ENCODE measurements at places on chromosomes 4 and X.

- DNase-seq, result no peak
These were observed 109.9 kb upstream of the LIMCH1 start for GRCh38 chr4:41427931-41428600.

- DNase-seq, result peak; percentile 45
These were observed 53.6 kb upstream of the SETD7 start for GRCh38 chr4:139609647-139610046.

GRCh38 chrX:117808426-117808825 is 308.2 kb downstream of the KLHL13 start:
- DNase-seq, result no peak

- peak; percentile 42 for DNase-seq
These were observed 65.9 kb downstream of the MTHFD2L start for GRCh38 chr4:74223801-74224200.

GRCh38 chr4:155376387-155377268 is at the start of gene MAP9:
Gene MAP9, minus strand, starts transcription at chr4:155376965. Its CDS starts 1,115 bp downstream, at chr4:155375850.
- peak; percentile 98 for DNase-seq

DNA sequence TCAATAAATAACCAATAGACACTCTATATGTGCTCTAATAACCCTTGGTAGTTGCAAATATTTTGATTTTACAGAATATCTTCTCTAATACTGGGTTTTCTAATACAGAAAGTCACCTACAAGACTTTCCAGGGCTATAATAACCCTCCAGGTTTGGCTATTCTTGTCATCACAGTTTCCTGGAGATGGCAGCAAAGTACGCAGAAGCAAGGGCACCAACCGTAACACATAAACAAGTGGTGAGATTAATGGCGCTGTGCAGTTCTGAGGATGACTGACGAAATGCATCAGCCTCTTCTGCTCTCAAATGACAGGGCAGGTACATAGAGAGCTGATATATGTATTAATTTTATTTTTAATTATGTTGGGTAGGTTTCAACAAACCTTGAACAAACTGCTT is 122.4 kb downstream of the C4orf33 start:
- peak; percentile 57 for DNase-seq

DNA sequence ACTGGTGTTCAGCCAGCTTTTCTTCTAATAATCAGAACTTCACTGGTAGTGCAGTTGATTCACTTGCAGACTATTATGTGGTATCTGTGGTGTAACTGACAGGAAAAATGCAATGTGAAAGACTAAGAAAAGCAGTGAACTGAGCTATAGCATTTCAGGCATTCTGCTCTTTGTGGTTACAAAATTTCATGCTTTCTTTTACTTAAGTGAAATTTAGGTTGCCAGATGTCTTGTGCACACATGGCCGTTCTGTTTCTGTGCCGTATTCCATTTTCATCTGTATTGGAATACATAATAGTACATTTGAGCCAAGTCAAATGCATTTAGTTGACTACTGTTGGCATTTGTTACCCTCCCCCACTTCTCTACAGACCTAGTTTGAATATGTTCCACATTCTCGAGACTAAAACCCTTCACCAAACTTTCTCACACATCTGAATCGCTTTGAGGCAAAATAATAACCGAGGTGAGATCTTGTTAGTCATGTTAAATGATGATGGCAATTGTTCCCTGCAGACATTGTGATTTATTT is 8.2 kb downstream of the RTL3 start:
- peak; percentile 49 for DNase-seq

- DNase-seq, result no peak
These were observed 17.7 kb upstream of the TMEM154 start for GRCh38 chr4:152697284-152698088.

GRCh38 chrX:40127052-40127451 is 29.3 kb upstream of the BCOR start:
- no peak for DNase-seq

DNA sequence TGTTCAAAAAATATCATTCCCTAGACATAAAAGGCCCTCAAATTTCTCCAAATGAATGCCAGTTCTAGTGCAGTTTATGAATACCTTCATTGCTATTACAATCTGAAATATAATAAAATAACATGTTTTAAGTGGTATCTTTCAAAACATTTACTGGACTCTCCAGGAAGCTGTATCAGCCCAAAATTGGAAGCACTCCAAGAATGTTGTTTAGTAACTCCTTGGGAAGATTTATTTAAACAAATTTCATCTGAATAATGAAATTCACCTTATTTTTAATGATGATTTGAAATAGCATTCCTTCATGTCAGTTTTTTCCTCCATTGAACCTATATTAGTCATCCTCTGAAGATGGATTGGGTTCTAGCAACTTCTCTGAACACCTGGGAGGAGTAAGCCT is 217.2 kb upstream of the PCDH18 start:
- no peak for DNase-seq

- no peak for DNase-seq
These were observed 38.9 kb downstream of the FNIP2 start for GRCh38 chr4:158807691-158808090.

DNA sequence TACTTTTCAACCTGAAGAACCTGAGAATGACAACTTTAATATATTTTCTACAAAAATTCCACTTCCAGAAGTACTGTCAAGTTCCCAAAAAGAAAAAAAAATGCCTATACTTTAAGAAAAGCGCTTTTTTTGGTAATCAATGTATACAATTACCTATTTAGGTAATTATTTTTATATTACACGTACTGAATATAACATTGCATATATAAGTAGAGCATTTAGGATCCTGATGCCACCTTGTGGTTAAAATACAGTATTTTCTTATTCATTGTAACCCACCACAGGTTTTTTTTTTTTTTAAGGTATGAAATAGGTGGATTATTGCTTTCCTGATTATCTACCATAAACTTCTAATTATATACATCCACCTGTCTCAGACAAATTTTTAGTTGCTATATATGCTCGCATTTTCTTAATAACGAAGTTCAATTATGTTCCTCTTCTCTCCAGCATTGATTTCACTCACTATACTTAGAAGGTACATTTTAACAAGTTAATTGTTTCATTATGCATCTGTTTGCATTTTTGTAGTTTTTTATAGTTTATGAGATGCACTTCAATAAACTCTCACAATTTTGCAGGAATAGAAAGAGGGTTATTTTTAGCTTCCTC is 5.2 kb downstream of the MAP9 start:
- DNase-seq, result peak; percentile 39

GRCh38 chr4:94307231-94307871 is 35.3 kb downstream of the HPGDS start:
- peak; percentile 32 for DNase-seq
